Stimulated activated CD8-positive, alpha-beta memory T cell treated with anti-CD3 and anti-CD28 coated beads, Interleukin-7, amount 100 ng/mL, for 1 hour (primary cell): ENCODE measurements at places on chromosomes 7 and 10.

DNA sequence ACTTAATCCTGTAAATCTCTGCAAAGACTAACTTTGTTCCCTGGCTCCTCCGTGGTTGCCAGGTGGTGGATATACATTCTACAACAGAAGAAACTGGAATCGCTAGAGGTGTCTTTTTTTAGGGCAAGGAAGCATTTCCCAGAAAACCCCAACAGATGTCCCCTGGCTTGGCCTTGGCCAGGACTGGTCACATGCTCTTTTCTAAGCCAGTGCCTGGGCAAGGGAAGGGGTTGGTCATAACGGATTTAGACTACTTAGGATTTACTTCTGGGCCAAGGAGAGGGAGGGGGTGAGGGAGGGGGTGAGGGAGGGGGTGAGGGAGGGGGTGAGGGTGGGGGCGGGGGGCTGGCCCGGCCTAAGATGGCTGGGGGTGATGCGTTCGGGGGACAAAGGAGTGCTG, 105.7 kb downstream of the SNX10 start:
- DNase-seq: no peak

DNA sequence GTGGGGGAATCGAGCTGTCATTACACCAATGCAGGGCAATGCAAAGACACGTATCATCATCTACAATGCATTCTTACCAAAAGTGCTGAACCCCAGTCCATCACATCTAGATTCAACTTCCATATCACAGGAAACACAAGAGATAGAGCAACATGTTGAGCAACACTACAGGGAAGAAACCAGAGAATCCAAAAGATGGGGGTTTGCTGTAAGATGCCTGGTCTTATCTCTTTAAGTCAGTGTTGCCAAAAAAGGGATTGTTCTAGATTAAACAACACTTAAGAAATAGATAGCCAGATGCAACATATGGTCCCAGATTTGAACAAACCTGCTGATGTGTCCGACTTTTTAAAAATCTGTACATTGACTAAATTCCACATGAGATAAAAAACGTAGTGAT, 315.6 kb upstream of the IMMP2L start:
- no peak for DNase-seq

- DNase-seq: no peak
These were observed 119.6 kb downstream of the SORBS1 start for GRCh38 chr10:95441547-95441923.

DNA sequence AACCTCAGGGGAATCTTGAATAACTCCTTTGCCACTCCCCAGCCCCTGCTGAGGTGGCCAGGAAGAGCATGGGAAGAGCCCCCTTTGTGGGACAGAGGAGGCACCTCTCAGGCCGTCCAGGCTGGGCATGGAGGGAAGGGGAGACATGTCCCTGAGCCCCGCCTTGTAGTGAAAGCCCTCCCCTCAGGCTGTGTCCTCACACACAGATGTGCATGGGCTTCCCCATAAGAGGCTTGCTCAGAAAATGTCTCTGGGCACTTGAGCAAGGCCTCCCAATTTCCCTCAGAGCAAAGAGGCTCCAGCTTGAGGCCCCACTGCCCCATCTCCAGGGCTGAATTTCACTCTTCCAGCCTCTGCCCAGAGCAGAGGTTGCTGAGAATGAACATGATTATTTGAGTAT, 3.8 kb downstream of the TMEM72 start:
- DNase-seq: no peak

DNA sequence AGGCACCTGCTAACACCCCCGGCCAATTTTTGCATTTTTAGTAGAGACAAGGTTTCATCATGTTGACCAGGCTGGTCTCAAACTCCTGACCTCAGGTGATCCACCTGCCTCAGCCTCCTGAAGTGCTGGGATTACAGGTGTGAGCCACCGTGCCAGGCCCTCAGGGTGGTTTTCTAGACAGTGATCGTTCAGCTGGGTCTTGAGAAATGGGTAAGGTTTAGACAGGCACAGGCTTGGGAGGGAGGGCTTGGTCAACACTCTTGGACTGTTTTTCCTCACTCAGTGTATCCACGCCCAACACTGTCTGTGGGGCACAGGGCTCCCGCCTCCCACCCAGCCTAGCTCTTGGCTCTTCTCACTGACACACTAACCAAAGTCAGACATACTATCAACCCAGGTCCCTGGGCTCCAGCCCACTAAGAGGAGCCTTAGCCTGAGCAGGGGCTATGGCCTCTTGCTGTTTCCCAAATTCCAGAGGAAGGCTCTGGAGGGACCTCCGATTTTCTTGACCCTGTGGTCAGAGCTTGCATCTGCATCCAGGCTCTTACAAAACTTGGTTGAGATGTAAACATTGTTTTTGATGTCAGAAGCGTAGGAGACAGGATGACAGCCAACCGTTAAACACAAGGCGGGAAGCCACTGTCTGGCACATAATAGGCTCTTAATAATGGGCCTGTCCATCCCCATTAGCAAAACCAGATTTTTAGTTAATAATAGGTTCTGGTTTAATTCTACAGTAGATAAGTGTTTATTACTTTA, 143.9 kb downstream of the PRKAG2 start:
- DNase-seq: no peak

- DNase-seq: no peak
These were observed 244.3 kb upstream of the PHYHIPL start for GRCh38 chr10:58932126-58932525.
